ENCODE measurements at places on chromosomes 5 and 9.

GRCh38 chr5:111975133-111975532, 218.1 kb upstream of the NREP start:
- no peak for DNase-seq

DNA sequence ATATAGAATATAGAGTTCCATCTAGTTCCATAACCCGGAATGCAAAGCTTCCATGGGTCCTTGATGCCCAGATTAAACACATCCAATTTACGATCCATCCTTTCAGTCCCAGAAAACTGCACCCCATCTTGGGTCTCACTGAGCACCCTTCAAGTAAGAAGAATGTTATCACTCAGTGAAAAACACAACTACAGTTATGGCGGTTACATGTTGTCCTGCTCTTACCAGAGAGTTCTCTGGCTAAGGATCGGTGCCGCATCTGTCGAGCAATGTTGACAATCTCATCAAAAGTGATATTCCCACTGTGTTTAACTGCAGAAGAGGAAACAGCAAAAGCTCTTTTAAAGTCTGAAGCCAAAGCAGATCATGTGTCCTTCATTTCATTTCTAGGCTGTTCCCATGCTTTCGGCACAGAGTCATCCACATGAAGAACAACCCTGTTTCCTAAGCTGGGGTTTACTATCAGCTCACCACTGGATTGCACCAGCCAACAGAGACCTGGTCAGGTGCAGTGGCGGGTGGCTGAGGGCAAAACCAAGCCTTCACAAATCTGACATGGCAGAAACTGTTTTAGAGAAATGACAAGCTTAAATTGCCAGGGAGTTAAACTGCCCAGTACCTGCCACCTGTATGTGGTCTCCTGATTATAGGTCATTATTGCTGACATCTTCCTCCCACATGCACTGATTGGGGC, 2.9 kb downstream of the RPL12 start:
- DNase-seq: no peak

GRCh38 chr9:112852741-112853504, 37.8 kb downstream of the SLC46A2 start:
- no peak for DNase-seq

DNA sequence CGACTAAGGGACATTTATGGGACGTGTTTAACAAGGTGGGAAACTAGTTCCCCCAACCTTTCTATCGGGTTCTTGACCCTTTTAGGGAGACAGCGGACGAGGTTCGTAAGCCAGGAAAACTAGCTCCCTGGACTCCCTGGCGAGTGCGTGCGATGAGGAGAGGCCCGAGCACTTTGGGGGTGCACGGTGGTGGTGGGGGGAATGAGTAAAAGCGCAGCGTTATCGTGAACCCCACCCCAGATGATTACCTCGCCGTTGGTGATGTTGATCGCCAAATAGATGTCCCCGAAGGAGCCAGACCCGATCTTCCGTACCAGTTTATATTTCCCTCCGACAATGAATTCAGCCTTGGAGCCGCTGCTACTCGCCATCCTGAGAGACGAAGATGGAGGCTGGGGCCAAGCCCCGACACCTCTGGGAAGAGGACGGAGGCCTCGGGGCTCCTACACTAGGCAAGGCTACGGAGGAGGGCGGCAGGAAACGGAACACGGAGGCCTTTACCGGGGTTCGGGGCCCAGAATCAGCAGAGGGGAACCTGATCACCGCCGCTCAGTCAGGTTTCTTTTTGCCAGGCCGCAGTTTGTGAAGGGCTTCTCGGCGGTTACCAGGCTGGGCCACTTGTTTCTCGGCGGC, 529 bp downstream of the CSNK1A1 start:
- DNase-seq: no peak

Measured in naive thymus-derived CD8-positive, alpha-beta T cell (primary cell).